ENCODE measurements at places on chromosomes 4 and X.

- no peak for DNase-seq
Measured at GRCh38 chr4:3852309-3852708, 86.1 kb downstream of the ADRA2C start.

- no peak for DNase-seq
Measured at GRCh38 chr4:145730026-145730425, 50.1 kb downstream of the C4orf51 start.

DNA sequence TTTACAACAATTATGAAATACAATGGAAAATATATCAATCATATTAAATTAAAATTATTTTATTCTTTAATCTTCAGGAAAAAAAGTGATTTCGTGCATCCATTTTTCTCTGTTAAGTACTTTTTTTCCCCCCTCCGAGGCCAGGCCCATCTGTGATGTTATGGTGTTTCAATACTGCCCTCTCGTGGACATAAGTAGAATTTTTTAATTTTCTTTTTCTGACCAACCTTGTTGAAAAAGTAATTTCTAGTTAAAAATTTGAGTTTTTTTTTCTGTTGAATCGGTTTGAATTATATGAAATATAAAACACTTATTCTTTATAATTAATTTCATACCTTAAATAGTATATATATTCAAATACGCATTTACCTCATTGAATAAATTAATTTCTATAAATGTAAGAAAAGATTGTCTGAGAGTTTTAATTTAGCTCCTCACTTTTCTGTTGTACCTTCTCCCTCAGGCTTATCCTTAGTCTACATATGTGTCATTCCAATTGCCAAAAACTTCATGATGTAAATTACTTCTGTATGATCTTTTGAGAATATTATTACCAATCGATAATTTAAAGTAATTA is 175.8 kb upstream of the TECRL start:
- DNase-seq = peak; percentile 26

- DNase-seq = no peak
Measured at GRCh38 chr4:4594285-4594920, 52.6 kb upstream of the STX18 start.

- no peak for DNase-seq
Measured at GRCh38 chrX:153688506-153688905, 780 bp downstream of the SLC6A8 start.

DNA sequence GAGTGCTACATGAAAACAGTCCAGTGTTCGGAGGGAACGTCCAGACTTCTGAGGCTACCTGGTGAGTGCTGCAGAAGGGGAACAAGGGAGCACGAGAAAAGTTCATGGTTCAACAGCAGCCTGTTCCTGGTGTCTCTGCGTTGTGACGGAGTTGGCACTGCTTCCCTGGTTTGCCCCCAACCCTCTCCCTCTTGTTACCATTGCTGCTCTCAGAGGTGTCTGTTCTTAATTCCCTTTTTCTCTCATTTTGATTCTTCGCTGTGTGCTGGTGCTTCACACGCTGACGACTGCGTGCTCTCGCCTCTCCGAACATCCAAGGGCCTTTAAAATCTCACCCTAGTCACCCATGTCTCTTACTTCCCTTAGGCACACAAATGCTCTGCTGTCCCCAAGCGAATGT is 1.6 kb upstream of the FAM149A start:
- DNase-seq = no peak

- DNase-seq = no peak
Measured at GRCh38 chr4:182885022-182885737, 32.0 kb downstream of the DCTD start.

DNA sequence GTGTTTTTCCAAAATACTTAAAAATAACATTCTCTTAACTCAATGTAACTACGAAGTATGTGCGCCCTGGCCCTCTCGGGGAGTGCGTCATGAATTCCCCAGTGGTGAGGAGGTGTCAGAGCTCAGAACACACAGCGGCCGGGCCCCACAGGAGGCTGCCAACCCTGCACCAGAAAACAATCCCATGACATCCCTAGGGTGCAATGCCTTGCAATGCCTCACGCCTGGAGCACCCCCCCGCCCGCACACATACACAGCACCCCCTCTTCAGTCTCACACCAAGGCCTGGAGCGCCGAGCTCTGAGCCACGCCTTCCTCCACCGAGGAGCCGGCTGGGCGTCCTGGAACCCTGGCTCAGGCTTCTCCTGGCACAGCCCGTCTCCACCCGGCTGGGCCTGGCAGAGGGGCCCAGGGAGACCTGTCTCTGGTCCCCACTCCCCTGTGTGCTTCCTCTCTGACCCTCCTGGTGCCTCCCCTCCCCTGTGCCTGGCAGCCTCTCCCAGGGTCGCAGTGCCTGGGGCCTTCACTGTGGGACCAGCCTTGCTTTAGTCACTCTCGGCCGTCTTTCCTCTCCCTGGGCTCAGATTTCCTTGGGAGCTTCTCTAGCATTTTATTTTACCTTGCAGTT is 108.2 kb upstream of the ADRA2C start:
- no peak for DNase-seq

- DNase-seq = no peak
Measured at GRCh38 chr4:1291091-1291490, 1.4 kb downstream of the MAEA start.

DNA sequence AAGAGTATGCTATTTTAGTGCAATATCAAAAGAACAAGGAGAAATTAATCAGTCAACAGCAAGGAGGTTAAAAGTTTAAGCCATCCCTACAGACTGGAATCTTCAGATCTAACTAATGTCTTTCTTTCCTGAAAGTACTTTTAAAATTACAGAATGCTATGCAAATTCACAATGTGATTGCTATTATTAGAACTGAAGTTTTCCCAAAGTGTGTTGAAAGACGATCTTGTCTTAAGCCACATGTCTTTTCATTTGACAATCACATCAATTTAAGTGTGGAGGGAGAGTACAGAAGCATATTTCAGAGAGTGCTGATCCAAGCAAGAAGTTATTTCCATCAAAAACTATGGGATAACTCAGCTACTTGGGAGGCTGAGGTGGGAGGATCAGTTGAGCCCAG is 64.7 kb upstream of the TNIP3 start:
- no peak for DNase-seq

- DNase-seq = no peak
Measured at GRCh38 chrX:38768079-38768478, 33.2 kb upstream of the MID1IP1 start.

- no peak for DNase-seq
Measured at GRCh38 chr4:163922302-163922701, 427.8 kb downstream of the TMA16 start.

- DNase-seq = no peak
Measured at GRCh38 chrX:136034668-136035067, 49.4 kb downstream of the SLC9A6 start.

- no peak for DNase-seq
Measured at GRCh38 chr4:40507977-40508376, 121.7 kb downstream of the RBM47 start.

DNA sequence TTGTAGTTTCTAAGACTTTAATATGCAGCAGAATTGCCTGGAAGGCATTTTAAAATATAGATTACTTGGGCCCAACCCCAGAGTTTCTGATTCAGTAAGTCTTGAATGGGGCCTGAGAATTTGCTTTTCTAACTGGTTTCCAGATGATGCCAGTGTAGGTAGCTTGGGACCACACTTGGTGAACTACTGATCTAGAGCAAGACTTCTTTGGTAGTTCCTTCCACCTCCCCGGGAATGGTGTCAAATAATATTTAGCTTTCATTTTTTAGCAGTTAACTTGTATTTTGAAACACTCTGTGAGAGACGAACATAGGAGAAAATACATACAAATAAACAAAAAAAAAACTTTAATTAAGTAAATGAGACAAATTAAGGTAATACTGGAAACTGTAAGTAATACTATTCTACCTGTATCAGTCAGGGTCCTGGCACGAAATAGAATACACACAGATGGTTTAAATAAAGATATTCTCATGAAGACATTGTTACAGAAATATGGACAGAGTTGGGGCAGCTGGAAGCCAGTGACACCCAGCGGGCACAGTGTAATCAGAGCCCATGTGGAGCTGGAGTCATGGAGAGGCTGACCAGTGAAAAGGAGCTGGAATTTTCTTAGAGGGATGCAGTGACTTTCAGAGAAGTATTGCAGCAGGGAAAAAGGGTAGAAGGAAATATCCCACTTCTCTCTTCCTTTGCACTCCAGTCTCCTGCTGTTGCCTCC is 905.7 kb downstream of the CCSER1 start:
- no peak for DNase-seq

- no peak for DNase-seq
Measured at GRCh38 chrX:43963726-43964125, 9.5 kb downstream of the NDP start.

- DNase-seq = no peak
Measured at GRCh38 chr4:76485450-76485849, 50.4 kb downstream of the SHROOM3 start.

DNA sequence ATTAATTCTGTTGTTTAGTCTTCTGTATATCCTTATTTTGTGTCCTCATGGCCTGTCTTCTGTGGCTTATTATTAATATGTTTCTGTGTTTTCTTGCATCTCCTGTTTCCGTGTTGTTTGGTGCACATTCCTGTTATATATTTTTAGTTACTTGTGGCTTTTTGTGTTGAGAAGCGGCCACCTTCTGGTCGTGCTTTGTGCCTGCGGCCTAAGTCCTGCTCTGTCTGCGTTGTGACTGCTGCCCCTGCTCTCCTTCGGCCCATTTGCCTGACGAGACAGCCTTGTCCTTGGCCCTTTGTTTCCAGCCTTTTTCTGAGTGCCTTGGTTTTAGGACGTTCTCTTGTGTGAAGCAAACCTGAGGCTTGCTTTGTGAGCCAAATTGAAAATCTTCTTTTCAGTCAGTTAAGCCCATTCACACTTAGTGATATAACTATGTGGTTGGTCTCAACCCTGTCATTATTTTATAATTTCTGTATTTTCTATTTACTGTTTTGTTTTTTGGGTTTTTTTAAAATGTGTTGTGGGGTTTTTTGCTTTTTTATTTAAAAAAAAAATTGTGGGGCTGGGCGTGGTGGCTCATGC is 43.8 kb downstream of the TNIP2 start:
- no peak for DNase-seq

DNA sequence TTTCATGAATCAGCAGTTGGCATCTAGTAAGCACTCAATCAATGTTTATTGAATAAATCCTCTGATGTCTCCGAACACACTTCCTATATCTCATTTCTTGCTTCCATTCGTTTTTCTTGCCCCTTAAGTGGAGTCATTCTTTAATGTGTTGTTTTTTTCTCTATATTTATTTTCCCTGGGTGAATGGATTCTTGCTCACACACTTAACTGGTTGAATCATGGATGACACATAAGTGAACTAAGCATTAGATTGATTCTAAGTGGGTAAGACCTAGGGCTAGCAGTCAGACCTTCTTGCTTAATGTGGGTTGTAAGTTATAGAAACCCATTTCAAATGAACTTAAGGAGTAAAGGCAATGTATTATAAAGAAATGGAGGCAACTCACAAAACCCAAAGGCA is 111.1 kb downstream of the RTL3 start:
- no peak for DNase-seq

DNA sequence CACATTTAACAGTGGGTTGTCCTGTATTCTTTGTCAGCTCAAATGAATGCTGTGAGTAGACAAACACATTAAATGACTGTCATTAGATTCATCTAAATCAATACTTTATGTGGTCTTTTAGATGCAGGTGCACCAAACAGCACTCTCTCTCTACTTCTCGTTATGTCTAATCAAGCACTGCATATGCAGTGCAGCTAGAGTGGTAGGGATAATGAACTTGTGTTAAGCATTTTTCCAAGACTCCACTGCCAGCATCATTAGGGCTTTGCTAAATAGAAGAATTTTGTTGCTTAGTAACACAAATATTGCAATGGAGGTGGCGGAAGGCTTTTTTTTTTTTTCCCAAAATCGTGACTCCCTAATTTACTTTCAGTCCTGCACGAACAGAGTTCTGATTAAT is 447.0 kb upstream of the GALNT7 start:
- no peak for DNase-seq

DNA sequence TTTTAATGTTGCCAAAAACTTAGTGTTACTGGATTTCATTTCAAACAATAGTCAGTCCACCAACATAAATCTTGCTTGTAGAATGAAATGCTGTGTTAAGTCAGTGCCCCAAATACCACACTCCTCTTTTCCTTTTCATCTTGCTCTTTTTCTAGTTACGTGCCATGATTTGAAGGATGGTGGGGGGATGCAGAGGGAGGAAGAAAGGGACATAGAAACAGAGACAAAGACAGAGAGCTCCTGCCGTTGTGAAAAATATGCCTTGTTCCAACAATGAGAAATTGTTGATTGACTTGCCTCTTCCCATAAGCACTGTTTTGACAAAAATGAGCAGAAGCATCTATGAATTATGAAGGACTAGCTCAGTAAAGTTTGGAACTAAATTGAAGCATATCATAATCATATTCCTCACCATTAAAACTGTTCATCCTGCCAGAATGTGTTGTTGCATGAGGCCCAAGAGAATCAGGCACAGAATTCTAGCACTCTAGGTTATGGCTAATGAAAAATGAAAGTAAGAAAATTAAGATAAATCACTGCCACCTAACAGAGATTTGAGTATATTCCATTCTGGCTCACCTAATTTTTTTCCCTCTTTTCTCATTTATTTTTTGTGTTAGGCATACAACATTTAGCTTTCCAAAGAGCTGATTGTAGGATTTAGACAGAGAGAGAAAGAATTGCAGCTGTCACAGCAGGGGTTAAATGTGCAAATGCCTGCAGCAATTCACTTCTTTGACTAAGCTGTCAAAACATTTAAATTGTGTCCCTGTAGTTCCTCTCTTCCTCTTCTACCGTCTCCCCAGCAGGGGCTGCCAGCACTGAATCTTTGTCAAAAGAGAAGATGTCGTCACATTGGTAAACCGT is 111.6 kb upstream of the PTPN13 start:
- no peak for DNase-seq

DNA sequence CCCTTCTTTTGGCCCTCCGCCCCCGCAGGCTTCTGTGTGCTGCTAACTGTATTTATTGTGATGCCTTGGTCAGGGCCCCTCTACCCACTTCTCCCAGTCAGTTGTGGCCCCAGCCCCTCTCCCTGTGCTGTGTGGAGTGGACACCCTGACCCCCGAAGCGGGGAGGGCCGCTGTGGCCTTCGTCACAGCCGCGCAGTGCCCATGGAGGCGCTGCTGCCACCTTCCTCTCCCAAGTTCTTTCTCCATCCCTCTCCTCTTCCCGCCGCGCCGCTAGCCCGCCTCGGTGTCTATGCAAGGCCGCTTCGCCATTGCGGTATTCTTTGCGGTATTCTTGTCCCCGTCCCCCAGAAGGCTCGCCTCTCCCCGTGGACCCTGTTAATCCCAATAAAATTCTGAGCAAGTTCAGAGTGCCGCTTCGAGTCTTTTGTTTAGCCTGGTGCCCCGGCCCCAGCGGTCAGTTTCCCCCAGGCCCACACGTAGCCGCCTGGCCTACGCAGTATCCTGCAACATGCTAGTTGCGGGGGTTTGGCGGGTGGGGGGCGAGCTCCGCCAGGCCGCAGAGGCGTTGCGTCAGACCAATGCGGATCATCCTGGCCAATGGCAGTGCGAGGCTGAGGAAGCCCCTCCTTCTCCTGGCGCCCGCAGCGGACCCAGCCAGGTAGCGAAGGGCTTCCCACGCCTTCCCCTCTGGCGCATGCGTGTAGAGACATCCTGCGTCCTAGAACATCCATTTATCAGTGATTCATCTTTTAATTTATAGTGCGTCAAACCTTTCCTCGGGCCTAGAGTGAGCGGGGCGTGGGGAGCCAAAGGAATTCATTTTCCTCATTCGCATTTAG is 5.6 kb upstream of the KANTR start:
- DNase-seq = no peak

- no peak for DNase-seq
Measured at GRCh38 chr4:105058177-105058812, 88.4 kb upstream of the TET2 start.
